ENCODE measurements at places on chromosomes 1 and 21. TPM values are rescaled to one million over a fixed set of nuclear protein-coding genes. Genes with fewer than 3 reads are reported as not detected.

DNA sequence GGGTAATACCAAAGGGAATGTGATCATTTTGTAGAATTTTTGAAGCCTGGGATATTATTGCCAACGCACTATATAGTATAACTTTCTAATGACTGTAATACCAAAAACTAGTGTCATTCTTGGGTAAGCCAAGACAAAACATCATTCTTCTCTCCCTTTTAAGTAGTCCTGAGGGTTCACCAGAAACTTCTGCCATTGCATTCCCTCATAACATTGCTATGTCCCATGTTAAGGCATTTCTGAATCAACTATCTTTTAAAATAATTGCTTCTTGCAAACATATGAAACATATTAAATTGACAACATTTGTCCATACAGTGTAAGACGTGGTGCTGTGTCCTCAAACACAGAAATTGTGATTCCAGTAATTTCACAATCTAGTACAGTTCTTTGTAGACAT is 29.9 kb upstream of the C1orf21 start:
- DNase-seq: no peak

DNA sequence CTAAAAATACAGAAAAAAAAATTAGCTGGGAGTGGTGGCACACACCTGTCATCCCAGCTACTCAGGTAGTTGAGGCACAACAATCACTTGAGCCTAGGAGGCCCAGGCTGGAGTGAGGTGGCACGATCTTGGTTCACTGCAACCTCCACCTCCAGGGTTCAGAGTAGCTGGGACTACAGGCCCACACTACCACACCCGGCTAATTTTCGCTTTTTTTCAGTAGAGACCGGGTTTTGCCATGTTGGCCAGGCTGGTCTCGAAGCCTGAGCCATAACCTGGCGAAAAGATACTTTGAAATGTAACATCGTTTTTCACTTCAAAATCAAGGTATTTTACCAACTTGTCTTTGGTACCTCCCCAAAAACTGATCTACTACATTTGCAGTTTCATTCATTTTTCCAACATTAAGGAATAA is 6.1 kb downstream of the GAS5 start:
- no peak for DNase-seq

DNA sequence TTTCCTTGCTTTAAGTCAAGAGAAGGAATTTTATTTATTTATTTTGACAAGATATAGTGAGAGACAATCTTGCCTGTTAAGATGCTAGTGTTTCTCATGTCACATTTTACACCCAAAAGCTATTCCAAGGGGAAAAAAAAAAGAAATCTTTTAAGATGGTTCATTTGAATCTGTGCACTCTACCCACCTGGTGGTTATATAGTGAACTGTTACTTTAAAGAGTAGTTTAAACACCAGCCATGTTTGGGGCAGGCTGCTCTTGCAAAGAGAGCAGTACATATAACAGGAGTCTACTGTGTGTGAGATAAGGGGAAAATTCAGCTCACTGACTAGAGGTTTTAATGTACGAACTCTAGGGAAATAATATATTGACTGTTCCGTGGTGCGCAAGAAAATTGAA is 3.3 kb upstream of the ELAVL4 start:
- no peak for DNase-seq

GRCh38 chr1:67755160-67755559 is 70.2 kb downstream of the GADD45A start:
- no peak for DNase-seq

DNA sequence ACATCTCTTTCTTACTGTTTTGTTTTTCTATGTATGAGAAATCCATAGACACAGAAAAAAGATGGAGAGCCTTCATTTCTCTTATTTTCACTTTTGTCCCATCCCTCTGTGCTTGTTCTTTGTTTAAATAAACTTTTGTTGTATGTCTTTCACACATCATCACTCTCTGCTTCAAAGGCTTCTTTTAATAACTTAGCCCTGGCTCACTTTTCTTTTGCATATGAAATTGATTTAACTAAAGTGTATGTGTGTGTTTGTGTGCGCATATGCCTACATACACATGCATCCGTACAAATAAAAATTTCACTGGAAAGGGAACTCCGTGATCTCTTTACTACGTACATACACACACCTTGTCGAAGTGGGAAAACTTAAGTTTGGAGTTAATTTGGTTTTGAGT is 168.6 kb downstream of the NFIA start:
- no peak for DNase-seq

- DNase-seq: no peak
These were observed 90.9 kb upstream of the RGS18 start for GRCh38 chr1:192067360-192067759.

DNA sequence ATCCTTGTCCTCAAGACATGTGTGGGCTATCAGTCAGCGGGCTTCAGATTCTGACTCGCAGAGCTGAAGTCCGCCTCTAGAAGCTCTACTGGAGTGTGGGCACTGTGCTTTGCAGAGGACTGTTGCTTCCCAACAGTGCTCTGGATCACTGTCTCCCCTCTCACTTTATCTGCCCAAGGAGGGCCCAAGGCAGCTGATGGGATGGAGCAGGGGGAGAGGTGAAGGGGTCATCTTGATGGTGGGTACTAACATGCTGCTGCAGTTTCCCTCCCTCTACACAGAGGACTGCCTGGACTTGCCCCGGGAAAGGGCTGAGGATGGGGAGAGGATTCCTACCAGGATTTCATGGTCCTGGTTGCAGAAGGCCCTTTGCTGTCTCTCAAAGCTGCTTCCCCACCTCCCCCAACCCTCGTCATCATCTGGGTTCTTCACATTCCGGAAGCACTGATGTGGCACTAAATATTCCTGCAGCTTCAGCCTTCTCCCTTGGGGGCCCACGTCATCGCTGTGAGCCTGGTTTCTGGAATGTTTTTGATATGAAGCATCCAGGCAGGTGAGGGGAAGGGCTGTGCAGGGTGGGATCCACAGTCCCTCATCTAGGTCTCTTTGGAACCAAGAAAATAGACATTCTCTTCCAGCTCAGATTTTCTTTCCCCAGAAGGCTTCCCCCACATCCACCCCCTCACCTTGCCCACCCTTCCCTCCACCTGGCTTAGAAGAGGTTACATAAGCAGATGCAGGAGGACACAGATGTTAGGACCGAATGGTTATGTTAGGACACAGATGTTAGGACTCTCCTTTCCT is 23.2 kb downstream of the NUAK2 start:
- DNase-seq: no peak

DNA sequence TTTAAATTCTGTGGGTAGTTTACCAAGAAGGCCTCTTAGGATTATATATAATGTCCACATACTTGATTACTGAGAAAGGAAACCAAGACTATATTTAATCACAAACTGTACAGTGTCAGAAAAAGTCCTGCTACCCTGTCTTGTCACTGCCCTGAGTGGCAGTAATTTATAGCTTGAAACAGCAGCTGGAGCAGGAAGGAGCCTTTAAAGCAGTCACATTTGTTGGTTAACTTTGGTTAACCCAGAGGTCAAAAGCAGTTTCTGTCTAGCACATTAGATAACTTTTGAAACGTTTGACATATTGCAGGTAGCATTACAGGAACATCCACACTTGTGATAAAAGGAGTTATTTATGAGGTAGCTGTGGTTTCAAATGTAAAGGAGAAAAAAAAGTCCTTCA is 161.7 kb downstream of the ROR1 start:
- no peak for DNase-seq

DNA sequence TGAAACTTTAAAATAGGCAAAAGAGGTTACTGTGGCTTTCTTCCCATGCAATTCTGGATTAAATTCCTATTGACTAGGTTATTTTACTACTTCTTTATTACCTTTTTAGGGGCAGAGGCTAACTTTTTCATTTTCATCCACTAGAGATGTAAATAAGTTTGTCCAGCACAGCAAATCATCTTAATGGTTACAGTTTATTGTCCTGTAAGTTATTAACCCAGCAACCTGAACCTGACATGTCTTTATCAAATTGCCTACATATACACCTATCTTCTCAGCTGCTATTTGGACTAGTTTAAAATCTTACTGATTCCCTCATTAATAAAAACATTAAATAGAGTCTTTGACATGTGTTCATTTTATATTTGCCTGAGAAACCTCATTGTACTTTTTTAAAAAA is 6.9 kb upstream of the SCYL3 start:
- no peak for DNase-seq

GRCh38 chr1:59690171-59690930 is 124.4 kb upstream of the HOOK1 start:
- no peak for DNase-seq

DNA sequence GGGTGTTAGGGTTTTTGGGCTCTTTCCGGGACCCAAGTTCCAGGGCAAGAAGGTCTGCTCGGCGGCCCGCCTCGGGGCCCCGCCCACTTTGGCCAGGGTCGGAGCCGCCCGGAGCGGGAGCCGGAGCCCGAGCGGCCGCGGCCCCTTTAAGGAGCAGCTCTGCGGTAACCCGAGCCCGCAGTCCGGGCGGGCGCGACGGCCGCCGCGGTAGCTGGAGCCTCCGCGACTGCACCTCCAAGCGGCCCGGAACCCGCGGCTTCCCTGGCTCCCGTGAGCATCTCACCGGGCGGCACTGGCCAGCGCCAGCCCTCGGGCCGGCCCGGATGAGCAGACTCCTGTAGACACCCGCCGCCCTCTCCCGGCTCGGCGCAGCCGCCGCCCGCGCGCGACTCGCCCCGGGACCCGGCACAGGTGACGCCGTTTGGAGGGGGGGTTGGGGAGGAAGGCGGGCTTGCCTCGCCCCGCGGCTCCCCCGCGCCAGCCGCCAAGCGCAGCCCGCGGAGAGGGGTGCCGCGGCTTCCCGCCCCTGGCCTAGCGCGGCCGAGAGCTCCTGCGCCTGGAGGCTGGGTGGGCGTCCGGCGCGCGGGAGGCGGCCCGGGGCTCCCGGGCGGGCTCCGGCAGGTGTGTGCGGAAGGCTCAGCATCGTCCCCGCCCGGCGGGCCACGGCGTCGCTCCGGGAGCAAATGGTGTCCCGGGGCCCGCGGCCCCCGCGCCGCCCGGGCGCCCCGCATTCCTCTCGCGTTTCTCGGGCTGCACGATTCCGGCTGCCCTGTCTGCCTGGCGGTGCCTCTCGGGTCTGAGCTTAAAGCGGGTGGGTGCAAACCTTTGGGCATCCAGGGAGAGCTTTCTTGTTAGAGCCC is at the start of gene TLCD4:
Gene TLCD4 (plus strand): TSS at position 149 of the 860 bp plus-strand sequence. CDS start 26,547 bp downstream, outside the sequence.
- peak; percentile 54 for DNase-seq

GRCh38 chr21:32240851-32241687 is 37.8 kb downstream of the MIS18A start:
- no peak for DNase-seq

DNA sequence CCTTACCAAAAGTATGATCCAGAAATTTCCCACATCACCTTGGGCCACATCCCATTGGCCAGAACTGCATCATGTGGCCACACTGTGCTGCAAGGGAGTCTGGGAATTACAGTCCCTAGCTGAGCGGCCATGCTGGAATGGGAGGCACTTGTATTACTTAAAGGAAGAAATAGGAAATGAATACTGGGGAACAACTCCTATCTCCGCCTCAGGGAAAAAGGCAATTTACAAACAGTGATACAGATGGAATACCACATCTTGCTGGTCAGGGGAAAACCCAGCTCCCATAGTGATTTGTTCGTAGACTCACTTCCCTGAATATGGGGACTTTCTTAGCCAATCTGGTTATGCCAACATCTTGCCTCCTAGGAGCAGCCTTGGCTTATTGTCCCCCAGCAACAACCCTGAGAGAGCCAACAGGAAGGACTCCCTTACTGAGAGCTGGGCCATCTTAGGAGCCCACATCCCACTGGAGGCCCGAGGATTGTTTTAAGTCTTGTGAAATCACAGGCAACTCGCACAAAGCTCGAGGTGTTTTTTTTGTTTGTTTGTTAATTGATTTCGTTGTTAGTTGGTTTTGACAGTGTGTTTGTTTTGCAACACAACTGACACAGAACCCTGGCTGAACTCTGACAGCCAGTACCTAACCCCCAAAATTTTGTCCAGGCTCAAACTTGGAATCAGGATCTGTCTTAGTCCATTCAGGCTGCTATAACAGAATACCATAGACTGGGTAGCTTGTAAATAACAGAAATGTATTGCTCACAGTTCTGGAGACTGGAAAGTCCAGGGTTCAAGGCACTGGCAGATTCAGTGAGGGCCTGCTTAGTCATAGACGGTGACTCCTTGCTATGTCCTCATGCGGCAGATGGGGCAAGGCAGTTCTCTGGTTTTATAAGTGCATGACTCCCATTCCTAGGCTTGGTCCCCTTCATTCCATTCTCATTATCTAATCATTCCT is 14.9 kb downstream of the CDA start:
- no peak for DNase-seq

DNA sequence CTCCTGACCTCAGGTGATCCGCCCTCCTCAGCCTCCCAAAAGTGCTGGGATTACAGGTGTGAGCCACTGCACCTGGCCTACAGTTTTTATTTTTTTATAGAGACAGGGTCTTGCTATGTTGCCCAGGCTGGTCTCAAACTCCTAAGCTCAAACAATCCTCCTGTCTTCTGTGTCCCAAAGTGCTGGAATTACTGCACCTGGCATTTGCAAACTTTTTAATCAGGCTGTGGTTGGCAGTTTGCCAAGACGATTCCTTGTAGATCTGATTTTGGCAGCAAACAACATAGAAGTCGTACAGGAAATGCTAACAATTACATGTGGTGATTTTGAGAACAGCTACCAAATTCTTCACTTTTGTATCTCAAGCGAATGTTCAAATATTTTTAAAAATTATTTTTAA is 10.1 kb downstream of the RBP7 start:
- no peak for DNase-seq

- no peak for DNase-seq
These were observed 142.3 kb upstream of the COL6A1 start for GRCh38 chr21:45839274-45839673.

- DNase-seq: no peak
These were observed 156.0 kb downstream of the TOMM20 start for GRCh38 chr1:234972411-234973191.

- DNase-seq: no peak
These were observed 33.6 kb downstream of the RUNX1 start for GRCh38 chr21:35015435-35016024.

GRCh38 chr1:200525090-200525987 is 95.2 kb downstream of the KIF14 start:
- DNase-seq: no peak

DNA sequence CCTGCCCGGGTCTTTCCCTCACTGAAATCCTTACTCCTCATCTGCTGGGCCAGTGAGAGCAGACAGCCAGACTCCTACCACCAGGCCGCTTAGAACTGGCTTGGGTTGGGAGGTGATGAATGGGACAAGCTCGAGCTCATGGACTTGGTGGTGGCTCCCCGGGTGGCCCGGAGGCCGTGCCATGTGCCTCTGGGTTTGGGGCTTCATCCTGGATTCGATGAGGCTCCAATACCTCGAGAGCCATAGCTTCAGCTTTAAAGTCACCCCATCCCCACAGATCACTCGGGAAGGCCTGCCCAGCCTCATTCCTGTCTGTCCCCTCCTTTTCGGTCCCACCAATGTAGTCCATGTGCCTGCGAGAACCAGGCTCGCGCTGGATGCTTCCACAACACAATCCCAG is 51.5 kb downstream of the MYOM3 start:
- no peak for DNase-seq

Gene OR10Z1
- total RNA-seq: not detected

Gene ARMH1
- 2.9 TPM for total RNA-seq

Gene AADACL4
- total RNA-seq: not detected

Gene NHLH2
- total RNA-seq: not detected

Gene FAM151A
- not detected for total RNA-seq

Gene LCE1F
- not detected for total RNA-seq

Gene DMRTB1
- not detected for total RNA-seq

Gene GJB5
- total RNA-seq: not detected

Gene PRAMEF6
- not detected for total RNA-seq

Gene AURKAIP1
- 91.3 TPM for total RNA-seq

Gene KCNA2
- 0.33 TPM for total RNA-seq
